ENCODE measurements at places on chromosomes 6 and 20.

- DNase-seq, result no peak
Observed at GRCh38 chr6:11343963-11344723, 111.7 kb upstream of the NEDD9 start.

DNA sequence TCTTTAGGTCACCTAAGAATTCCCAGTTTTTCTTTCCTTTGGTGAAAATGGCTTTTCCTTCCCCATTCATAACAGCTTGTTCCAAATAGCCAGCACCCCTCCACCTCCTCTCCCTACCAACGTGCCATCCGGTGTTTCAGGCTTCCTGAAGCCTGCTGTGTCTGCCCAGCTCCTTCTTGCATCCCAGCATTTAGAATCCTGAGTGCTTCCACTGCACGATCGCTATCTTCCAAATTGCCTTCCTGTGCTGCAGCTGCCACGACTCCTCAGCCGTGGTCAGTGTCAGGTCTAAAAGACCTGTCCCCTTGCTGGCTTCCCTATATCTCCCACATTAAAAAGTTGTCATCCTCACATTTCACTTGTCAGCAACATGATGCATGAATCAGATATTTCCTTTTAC is 550.3 kb upstream of the JARID2 start:
- DNase-seq, result peak; percentile 19

GRCh38 chr6:28643017-28643740 is 117.5 kb downstream of the GPX5 start:
- no peak for DNase-seq

DNA sequence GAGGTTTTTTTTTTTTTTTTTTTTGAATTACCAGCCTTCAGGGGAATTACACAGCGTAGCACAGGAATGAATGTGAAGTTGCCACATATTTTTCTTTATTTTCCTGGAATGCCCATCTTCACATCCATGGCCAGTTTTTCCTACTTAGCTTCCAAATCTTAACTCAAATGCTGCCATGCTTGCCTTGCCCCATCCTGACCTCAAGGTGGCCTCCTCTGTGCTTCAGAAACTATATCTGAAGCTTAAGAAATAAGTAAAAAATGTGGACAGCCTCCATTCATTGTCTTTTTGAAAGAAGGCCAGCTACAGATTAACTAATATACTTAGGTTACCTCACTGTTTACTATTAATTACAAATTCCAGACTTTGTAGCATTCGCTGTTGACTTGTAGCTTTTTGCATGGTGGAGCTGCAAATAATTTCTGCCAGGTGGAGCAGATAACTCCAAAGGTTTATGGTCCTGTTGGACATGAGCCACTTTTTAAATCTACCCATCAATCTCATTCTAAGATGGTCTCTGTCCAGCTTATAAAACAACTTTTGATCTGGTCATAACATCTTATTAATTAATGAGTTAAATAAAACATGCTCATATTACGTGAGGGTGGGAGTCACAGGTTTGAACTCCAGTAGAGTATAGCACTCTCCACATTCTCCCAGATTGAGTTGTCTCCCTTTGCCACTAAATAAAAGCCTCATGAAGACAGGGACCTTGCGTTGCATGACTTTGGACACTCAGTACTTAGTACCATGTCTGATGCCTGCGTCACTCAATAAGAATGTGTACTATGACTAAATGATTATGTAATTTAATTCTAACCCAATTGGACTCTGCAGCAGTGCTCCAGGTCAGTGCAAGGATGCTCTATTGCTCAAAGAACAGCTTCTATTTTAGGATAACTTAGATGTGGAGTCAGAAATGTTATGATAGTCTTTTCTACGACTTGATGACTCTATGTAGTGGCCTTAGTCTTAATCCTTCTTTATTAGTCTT is 678.6 kb upstream of the CITED2 start:
- DNase-seq, result no peak

GRCh38 chr6:134165561-134166201 is 113.3 kb upstream of the SLC2A12 start:
- DNase-seq, result no peak

- no peak for DNase-seq
Observed at GRCh38 chr20:2240835-2241234, 55.0 kb upstream of the TGM3 start.

DNA sequence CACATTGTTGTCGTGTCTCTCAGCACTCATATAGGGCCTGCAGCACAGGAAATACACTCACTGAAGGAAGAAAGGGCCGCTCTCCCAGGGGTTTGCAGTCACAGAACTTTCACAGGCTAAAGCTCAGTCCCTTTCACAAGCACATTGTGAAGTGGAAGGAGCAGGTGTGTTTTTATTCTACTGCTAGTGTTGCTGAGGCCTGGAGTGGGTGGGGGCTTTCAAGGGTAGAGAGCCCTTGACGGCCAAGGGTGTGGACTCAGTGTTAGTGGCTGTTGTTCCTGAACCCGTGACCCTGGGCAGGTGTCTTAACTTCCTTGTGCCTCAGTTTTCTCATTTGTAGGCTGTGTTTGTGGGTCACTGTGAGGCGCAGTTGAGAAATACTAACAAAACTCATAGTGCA is 66.2 kb upstream of the SLC22A1 start:
- no peak for DNase-seq
